ENCODE measurements at places on chromosomes 16 and 17.
A peak's percentile ranks its signal among the peaks of the same experiment; 100 is the strongest.

GRCh38 chr16:20866145-20866772, 33.9 kb downstream of the DCUN1D3 start:
- no peak for DNase-seq

GRCh38 chr16:11074131-11074530, 129.8 kb downstream of the CLEC16A start:
- no peak for DNase-seq

DNA sequence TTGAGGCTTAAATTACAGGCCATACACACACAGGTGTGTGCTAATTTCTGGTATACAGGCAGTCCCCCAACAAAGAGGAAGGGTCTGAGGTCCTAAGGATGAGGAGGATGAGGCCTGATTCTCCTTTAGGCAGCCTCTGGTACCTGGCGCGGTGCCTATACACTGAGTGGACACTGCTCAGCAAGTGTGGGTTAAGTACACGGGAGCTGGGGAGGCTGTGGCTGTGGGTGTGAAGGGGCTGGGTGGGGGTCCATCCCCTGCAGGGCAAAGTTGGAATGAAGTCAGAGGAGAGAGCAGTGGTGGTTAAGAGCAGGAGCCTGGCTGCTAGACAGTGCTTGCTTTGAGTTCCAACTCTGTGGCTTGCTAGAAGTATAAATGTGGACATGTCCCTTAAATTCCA, 10.9 kb downstream of the MRM1 start:
- DNase-seq, result no peak

DNA sequence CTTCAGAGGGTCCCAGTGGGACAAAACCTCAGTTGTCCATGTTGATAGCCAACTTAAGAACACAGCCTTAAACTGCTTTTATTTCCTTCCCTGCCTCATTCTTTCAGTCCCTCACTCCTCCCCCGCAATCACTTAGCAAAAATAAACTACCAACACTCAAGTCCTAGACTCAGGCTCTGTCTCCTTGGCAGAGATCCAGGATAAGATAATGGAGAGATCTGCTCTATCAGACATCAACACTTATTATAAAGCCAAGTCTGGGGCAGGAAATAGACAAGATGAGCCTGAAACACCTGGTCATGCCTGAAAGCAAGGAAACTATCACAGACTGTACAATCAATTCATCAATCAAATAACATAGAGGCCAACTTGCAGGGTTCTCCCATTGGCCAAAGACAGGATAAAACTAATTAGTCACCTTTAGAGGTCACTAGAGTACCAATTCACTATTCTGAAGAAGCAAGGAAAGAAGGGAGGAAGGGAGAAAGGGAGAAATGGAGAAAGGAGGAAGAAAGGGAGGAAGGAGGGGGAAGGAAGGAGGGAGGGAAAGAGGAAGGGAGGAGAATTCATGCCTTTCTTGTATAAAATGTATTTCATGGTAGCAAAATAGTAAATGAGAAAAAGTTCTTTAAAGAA, 15.7 kb downstream of the HYDIN start:
- no peak for DNase-seq

DNA sequence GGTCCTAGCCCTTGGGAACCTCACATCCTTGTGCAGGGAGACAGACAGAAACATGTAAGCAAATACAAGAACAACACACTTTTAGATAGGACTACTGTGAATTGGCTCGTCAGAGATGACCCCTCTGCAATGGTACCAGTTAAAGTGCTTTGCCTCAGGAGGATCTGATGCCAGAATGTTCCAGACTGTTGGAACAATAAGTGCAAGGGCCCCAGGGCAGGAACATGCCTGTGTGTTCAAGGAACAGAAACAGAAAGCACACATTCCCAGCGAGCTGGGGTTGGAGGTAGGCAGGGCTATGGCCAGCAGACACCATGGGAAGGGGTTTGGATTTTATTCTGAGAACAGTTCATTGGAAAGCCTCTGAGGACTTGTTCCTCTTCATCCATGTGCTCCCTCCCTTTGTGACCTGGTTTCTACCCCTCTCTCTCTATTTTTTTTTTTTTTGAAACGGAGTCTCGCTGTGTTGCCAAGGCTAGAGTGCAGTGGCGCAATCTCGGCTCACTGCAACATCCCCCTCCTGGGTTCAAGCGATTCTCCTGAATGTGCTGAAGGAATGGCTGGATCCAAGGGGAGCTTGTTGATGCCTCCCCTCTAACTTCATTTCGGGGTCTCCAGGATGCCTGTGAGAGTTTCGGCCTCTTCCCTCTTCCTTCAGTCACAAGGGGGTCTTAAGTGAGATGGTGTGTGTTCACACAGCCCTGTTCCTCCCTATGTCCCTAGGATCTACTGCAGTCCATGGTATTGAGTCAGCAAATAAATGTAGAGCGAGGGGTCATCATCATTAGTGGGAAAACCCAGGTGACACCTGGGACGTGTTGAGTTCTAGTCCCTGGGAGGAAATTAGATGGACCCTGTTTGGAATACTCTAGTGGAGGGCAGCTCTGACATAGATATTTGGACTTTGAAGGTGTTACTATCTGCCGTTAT, 6.4 kb downstream of the STAT5A start:
- DNase-seq, result peak; percentile 49

GRCh38 chr17:63764716-63765115, 8.7 kb downstream of the CCDC47 start:
- DNase-seq, result no peak

GRCh38 chr17:61131585-61131984, 268.1 kb upstream of the TBX2 start:
- DNase-seq, result no peak

DNA sequence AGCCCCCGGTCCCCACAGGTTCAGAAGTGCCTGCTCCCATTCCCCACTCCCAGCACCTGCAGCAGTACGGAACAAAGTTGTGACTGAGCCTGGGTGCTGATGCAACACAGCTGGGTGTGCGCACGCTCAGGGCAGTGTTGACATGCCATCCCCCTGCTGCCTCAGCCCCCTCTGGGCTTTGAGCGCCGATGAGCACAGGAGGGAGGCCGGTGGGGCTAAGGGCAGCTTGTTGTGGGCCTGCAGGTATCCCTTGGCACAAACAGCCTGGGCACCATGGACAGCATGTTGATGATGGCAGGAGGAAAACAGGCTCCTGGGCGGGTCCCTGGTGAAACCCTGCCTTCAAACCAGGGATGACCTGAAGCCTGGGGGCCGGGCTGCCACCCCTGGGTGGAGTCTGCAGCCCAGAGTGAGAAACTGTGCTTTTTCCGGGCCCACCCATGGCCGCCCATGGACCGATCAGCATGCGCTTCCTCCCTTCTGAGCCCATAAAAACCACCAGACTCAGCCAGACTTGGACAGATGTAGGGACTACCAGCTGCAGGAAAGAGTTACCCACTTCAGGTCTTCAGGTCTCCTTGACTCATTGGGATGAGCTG, 175.5 kb downstream of the PHKB start:
- no peak for DNase-seq

- no peak for DNase-seq
Measured at GRCh38 chr17:57924677-57925076, 30.5 kb downstream of the CUEDC1 start.

- DNase-seq, result no peak
Measured at GRCh38 chr17:42225646-42226045, 31.4 kb upstream of the GHDC start.

DNA sequence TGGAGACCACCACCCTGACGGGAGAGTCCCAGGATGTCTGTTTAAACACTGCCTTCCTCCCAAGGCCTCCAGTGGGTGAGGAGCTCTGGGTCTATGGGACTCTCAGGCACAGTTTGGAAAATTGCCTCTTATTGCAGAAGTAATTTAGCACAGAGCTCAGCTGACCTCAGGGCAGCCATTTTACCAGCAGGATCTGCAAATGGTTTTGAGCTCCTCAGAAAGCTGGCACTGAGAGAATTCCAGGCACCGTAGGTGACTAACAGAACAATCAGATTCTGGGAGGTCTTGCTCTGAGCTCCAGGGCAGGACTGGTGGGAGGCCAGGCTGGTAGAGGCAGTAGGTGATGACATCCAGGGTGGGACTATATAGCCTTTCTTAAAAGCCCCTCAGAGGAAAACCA, 17.3 kb upstream of the C16orf74 start:
- no peak for DNase-seq

DNA sequence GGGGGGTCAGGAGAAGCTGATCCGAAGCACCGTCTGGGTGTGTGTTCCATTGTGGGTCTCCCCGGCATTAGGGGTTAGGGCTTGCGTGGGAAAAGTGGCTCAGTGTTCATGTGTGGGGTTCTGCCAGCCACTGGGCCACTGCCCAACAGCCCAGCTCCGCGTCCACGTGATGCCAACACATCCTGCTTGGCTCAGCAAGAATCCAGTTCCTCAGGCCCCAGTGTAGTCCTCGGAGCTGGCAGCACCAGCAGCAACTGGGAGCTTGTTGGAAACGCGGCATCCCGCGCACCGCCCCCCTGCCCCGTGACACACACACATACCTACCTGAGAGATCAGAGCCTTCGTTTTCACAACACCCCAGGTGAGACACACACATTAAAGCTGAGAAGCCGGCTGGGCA, 18.9 kb downstream of the LGALS9 start:
- no peak for DNase-seq

GRCh38 chr17:17236295-17237025, 508 bp downstream of the FLCN start:
- DNase-seq, result no peak

GRCh38 chr16:66135838-66136237, 230.7 kb upstream of the CDH5 start:
- no peak for DNase-seq

DNA sequence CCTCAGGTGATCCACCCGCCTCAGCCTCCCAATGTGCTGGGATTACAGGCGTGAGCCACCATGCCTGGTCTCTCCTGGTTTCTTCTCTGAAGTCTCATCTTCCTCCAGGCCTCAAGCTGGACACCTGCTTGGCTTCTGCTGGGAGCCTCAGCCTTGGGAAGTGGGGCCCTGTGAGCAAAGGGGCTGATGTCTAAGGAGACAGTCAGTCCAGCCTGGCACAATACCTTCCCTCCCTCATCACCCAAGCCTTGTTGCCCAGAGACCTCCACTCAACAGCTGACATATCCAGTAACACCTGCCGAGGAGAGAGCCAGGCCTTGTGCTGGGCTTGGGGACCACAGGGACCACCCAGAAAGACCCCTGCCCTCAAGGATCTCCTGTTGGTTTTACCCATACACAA, 251.6 kb downstream of the GSG1L start:
- DNase-seq, result peak; percentile 24

DNA sequence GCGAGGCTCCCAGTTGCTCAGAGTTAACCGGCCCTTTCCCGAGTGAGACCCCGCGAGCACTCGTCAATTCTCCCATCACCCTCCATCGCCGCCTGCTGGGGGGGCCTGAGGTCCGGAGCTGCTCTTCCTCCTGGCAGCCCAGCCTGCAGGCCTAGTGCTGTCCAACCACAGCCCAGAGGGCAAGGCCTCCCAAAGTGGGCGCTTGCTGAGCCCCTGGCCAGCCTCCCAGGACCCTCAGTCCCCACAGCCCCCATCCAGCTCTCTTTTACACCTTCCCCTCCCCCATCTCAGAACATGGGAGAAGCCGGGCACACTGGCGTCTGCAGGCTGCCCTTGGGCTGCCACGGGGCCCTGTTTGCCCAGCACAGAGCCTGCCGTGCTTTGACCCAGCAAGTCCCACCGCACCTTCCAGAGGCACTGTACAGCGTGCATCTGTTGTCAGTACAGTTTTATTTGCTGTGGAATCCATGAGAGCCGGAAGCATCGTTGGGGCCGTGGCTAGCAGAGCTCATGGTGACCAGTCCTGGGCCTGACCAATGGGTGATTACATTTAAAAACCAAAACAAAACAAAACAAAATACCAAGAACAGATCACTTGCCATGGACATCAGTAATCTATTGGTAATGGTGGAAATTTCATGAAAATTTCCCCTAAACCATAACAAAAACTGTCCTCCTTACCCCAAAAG, 96.1 kb upstream of the CBX4 start:
- DNase-seq, result no peak

Measured in cardiac septum (tissue), 1 donor.